ENCODE measurements at places on chromosomes 7 and 10. TPM values are rescaled to one million over a fixed set of nuclear protein-coding genes. Genes with fewer than 3 reads are reported as not detected.

SERPINE1 gene
- 370 TPM for total RNA-seq

CALY gene
- 1.9 TPM for total RNA-seq

DNA sequence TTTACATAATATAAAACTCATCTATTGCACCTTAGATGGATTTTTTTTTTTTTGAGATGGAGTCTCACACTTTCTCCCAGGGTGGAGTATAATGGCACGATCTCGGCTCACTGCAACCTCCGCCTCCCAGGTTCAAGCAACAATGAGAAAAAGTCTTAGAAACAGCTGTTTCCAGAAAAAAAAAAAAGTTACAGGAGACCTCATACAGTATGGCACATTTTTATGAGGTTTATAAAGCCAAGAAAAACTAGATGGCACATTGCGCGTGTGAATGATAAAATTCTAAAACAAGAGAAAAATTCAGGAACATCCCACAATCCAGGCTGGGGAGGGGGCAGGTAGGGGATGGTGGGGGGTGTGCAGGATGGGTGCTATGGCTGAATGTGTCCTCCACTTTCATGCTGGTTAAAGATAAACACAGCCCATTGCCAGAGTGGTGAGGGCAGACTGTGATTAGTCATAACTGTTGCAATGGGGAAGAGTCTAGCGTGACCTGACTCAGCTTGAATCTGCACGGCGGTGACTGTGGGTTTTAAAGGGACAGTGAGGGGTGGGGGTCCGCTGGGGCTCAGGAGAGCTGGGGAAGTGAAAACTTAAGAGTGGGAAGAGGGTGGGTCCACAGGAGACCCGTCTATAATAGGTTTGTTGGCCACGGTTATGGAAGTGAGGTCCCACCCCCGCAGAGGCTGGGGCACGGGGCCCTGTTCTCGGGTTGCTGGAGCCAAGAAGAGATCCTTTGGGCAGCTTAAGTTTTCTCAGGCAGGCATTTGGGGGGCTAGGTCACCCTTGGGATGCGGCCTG, 11.9 kb upstream of the LRRC27 start:
- H3K27ac ChIP-seq: peak overlapping the region; percentile 72
- no peaks in the 10 kb centered on the region for H3K36me3 ChIP-seq
- H3K4me3 ChIP-seq: peak overlapping the region; percentile 17
- no peaks in the 10 kb centered on the region for H3K27me3 ChIP-seq
- DNase-seq: peak; percentile 69

- no peak overlapping the region for H3K4me3 ChIP-seq
- peaks cover 20% of the 10 kb centered on the region for H3K27me3 ChIP-seq
- H3K27ac ChIP-seq: no peak overlapping the region
- DNase-seq: no peak
- no peaks in the 10 kb centered on the region for H3K4me1 ChIP-seq
Measured at GRCh38 chr7:33932221-33932620, 26.9 kb downstream of the BMPER start.

DNA sequence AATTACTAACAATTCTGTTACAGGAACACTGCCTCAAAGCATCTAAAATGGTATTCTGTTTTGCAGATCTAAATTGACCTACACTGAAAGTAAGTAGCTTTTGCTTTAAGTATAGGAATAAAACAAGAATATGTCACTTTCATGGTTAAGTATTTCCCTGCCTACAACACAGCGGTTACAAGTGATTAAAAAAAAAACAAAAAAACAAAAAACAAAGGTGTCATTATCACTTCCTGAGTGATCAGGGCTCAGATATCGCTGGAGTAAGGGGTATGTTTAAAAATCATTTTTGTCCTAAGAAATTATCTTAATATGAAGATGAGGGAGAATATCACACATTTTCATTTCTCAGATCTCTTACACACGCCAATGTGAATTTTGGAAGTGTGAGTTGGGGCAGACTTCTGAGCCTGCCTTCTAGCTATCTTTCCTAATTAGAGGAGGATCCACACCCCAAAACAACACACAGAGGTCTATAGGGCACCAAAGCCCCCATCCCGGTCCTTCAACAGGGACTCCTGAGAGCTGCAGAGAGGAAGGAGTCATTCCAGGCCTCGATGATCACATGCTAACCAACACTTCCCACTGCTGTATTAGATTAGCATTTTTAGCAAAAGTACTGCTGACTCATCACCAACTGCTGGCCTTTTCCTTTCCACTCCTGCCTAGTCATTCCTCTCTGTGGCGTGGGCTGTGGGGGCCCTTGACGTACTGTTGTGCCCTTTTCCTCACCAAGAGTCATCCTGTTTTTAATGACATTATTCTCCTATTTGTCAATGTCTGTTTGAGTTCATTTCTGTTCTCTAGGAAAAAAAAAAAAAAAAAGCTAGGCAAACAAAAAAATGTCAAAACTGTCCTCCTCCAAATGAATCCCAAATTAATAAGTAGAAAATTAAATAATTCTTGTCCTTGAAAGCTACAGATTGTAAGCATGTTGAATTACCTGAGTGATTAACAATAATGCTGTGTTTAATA, 31.2 kb downstream of the PRTFDC1 start:
- peak overlapping the region; percentile 44 for H3K27ac ChIP-seq
- no peaks in the 10 kb centered on the region for H3K4me1 ChIP-seq
- no peaks in the 10 kb centered on the region for H3K27me3 ChIP-seq

DNA sequence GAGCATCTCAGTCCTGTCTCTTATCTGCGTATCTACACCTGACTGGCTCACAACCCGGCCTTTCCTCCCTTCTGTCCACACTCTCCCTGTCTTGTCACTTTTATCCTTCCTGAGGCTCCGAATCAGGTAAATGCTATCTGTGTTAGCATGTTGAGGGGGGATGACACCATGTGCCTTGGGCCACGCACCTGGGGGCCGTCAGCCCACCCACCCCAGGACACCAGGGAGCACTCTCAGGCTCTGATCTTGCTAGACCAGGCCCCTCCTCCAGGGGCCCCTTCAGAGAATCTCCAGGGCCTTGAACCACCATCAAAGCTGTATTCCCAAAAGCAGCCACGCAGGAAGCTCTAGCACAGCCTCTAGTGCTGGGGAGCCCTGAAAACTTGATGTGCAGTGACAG, 278.7 kb upstream of the SHH start:
- no peaks in the 10 kb centered on the region for H3K27me3 ChIP-seq
- H3K4me1 ChIP-seq: no peaks in the 10 kb centered on the region
- no peak for DNase-seq
- no peak overlapping the region for H3K27ac ChIP-seq
- no peaks in the 10 kb centered on the region for H3K36me3 ChIP-seq
- H3K4me3 ChIP-seq: no peak overlapping the region

All from Panc1 (cell line).